ENCODE measurements at places on chromosomes 1 and 21.

- DNase-seq: peak; percentile 89
These were observed 17.0 kb downstream of the NES start for GRCh38 chr1:156659988-156660751.

DNA sequence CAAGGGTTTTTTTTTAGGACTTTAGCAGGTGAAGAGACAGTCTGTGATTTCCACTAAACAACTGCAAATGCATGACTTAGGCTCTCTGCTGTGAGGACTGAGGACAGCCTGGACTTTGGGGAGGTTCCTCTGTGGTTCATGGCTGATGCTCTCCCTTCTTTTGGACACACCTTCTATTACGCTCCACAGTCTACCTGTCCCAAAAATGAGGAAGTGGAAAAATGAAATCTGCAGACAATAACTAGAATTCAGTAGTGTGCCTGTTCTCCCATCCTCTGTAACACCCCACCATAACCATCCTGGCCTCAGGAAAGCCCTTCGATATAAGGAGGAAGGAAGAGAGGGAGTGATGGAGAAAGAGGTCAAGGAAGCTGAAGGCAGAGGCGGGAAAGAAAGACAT, 68.7 kb downstream of the NTPCR start:
- no peak for DNase-seq

DNA sequence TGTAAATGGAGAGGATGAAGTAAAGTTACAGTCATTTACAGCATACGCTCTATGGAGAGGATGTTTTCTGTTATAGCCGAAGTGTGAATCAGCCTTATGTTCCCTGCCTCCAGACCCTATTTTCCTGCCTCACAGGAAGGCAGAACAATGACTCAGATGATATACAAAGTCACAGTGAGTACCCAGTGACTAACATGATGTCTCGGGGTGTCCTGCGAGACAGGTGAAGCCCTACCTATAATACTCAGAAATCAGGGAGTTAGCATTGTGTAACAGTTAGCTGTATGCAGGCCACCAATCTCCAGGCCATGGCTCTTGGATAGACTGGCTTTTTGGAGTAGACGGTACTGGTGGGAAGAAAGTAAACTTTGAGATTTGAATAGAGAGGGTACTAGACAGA, 55.6 kb upstream of the FBXO28 start:
- DNase-seq: no peak

DNA sequence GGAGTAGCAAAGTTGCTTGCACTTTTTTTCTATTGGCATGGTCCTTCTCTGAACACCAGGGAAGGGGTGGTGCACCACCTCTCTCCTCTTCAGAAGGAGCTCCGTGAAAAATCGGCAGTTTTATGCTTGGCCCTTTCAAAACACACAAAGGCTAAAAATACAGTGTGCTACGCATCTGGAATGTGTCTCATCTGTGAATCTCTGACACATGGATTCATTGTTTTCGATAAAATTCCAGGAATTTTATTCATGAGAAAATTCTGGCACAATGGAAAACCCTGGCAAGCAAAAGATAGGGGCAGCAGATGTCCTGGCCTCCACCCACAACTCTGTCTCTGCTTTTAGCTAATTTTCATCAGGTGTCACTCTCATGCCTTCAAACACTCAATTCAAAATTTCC, 42.9 kb downstream of the ERG start:
- DNase-seq: no peak

DNA sequence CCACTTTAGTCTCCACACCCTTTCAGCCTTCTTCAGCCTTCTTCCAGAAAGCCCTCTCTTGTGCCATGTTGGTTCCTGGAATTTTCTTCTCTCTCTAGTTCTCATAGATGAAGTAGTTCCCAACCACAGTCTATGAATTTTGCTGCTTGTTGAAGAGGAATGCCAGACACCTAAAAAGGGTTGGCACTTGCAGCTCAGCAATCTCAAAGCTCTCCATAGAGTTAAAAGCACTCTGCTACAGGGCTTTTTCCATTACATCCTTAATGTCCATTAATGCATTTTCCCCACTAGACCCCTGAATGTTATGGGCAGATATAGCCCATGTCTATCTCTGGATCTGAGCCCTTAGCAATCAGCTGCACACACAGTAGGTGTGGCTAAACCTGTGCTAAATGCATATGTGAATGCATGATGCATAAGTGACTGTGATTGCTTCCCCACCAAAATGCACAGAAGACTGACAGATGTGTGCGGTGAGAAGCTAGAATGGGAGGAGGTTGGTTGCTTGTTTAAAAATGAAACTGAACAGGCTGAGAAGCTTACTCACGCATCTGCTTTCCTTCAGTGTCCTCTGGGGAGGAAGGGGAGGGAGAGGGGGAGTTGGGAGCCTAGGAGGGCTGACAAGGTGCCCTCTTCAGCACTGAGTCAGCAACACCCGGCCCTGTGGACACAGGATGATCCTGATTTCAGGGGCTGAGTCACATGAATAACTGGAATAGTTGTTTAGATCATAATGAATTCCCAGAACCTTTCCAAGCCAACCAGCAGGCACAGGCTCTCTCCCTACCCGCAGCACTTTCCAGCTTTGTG, 146.1 kb upstream of the FGGY start:
- no peak for DNase-seq

- DNase-seq: no peak
These were observed 395 bp upstream of the CSRP1 start for GRCh38 chr1:201507360-201507675.

- no peak for DNase-seq
These were observed 43.5 kb downstream of the STYXL2 start for GRCh38 chr1:167137332-167137781.

DNA sequence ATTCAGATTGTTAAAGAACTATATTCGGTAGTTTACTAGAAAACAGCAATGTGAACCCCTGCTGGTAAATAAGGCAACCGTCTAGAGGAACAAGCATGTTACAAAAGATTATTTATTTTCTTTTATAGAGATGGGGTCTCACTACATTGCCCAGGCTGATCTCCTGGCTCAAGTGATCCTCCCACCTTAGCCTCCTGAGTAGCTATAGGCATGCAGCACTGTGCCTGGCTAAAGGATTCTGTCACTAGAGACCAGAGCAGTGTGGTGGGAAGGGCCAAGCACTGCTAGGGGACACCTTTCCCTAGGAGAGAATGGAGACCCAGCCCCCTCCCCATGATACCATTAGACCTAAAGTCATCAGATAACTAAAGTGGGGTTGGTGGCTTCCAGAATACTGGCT, 28.9 kb downstream of the SLC27A3 start:
- DNase-seq: no peak

DNA sequence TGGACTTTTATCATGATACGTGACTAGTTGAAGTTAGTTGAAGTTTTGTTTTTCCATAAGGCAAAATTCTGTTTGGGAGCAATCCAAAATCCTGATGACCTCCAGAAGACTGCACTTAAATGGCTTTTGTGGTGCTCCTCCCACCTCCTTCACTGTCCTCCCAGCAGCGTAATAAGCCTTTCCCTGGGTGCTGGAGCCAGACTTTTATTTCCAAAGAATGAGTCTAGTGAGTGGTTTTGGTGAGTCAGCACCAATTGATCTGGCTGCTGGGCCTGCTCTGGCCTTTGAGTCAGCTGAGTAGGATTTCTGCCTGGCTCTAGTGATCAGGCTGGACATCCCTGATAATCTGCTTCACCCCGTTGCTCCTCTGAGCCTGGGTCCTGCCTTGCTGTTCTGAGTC, 21.7 kb upstream of the KCND3 start:
- no peak for DNase-seq

- no peak for DNase-seq
These were observed 588.3 kb downstream of the LMO4 start for GRCh38 chr1:87916965-87917364.

DNA sequence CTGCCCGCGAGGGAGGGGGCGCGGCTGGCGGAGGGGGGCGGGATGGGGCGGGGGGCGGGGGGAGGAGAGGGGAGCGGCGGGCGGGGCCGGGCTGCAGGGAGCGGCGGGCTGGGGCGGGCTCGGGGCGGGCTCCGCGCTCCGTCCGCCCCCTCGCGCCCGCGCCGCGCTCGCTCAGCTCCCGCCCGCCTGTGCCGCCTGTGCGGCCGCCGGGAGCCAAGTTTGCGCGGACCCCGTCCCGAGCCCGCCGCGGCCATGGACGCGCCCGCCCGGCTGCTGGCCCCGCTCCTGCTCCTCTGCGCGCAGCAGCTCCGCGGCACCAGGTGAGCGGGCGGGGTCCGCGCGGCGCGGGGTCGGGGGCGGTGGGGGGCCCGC, at the start of gene GABRD:
Gene GABRD, plus strand, starts transcription at position 174 of the 372 bp plus-strand sequence. Its CDS starts 79 bp downstream, at position 253.
- no peak for DNase-seq

GRCh38 chr1:20551161-20551560, 1.2 kb upstream of the FAM43B start:
- DNase-seq: no peak

DNA sequence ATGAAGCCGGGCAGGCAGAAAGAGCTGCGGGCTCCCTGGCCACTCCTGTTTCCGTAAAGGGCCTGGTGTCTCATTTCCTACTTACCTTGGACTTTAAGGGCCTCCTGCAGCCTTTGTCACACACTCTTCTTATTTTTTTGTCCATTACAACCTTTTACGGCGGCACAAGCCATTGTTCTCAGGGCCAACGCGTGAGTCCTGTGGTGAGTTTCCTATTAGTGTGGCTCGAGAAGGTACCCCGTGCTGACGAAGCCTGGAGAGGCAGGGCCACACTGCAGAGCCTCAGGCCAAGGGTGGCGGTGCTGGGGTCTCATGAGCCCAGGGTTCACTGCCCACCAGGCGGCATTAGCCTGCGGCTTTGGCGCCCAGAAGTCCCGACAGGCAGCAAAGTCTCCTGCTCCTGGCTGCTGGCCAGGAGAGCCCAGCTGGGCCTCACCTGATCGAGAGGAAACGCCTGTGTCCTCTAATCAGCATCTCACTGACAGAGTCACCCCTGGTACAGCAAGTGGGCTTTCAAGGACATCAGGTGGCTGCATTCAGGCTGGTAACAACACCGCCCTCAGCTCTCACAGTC, 62.0 kb downstream of the SIK1 start:
- DNase-seq: no peak

GRCh38 chr1:54804471-54805132, 3.5 kb upstream of the TTC22 start:
- DNase-seq: no peak

DNA sequence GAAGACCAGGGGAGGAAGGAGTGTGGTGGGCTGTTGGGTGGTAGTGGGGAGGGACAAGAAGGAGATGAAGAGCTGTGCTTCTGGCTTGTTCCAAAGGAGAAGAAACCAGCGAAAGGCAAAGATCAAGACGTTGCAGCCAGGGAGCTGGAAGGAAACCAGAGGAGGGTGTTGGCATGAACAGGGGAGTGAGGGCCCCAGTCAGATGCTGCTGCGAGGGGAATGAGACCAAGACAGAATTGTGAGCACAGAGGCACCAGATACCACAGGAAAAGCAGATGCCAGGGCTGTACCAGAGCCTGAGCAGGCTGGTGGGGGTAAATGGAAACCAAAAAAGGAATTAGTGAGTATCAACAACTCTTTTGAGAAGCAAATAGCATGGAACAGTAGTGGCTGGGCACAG, 6.0 kb downstream of the LAD1 start:
- DNase-seq: no peak

DNA sequence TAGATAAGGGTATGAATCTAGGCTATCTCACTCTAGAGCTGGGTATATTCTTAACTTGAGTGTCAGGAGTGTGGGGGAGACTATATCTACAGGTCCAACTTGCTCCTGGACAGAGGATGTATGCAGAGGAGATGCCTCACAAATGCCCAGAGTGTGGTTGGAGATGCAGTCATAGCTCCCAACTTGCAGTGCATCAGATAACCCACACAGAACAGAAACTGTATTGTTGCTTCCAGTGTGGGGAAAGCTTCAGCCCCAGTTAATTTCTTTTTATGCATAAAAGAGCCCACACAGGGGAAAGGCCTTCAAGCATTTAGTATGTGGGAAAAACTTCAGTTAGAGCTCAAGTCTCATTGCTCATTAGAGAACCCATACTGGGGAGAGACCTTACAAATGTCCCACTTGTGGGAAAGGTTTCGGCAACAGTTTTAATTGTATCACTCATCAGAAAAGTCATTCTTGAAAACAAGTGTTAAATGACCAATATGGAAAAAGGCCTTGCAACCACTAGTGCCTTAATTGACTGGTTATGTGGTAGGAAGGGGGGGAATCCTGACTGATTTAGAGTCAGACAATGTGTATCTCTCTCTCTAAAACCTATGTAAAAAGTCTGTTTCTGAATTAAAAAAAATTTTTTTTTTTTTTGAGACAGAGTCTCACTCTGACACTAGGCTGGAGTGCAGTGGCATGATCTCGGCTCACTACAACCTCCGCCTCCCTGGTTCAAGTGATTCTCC, 67.9 kb downstream of the EBNA1BP2 start:
- DNase-seq: no peak

GRCh38 chr1:47684964-47685762, 247.3 kb downstream of the FOXD2 start:
- no peak for DNase-seq

GRCh38 chr1:41670217-41670957, 185.9 kb upstream of the EDN2 start:
- no peak for DNase-seq

GRCh38 chr1:70041317-70042045, 163.9 kb downstream of the LRRC40 start:
- no peak for DNase-seq

GRCh38 chr1:243848858-243849420, 1.1 kb downstream of the AKT3 start:
- no peak for DNase-seq

DNA sequence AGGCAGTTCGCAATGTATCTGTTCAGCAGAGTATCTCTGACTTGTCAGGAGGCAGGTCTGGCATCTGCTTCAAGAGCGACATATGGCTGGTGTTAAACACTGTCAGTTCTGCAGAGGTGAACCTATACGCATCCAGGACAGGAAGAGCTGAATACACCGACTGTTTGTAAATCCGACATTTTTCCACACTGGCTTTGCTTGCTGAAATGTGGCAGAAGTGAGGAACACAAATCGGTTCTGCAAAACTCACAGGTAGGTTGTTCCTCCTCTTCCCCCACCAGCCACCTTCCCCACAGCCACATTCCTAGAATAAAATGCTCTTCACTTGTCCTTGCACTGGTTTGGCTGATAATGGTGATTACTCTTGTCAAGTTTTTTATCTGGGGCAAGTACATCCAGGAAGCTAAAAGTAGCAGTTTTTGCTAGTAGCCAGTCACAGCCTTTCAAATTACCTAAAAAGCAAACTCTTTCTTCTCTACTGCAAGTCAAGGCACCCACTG, 289.2 kb downstream of the GRIK1 start:
- no peak for DNase-seq

GRCh38 chr1:69833536-69833935, 265.8 kb downstream of the LRRC7 start:
- no peak for DNase-seq

- DNase-seq: no peak
These were observed 30.3 kb downstream of the NHLH2 start for GRCh38 chr1:115810609-115811008.

GRCh38 chr1:21251773-21252471, 38.3 kb downstream of the ECE1 start:
- DNase-seq: no peak

- DNase-seq: peak; percentile 64
These were observed at the start of gene KCNA3 for GRCh38 chr1:110674337-110675059. Gene KCNA3, minus strand, starts transcription at chr1:110674940. Its CDS starts 131 bp downstream, at chr1:110674809.

GRCh38 chr1:21318714-21319159, 28.5 kb upstream of the ECE1 start:
- no peak for DNase-seq

GRCh38 chr1:174954671-174955669, 44.8 kb upstream of the CACYBP start:
- no peak for DNase-seq

GRCh38 chr1:102724741-102725140, 383.6 kb downstream of the COL11A1 start:
- DNase-seq: no peak

- DNase-seq: no peak
These were observed 13.6 kb downstream of the CSTB start for GRCh38 chr21:43762303-43763128.

Measured in T-helper 9 cell (primary cell).